ENCODE measurements at places on chromosomes 11 and 22.

- peak; percentile 18 for DNase-seq
Observed at GRCh38 chr11:32113200-32113919, 22.5 kb downstream of the RCN1 start.

GRCh38 chr11:1592628-1593027 lies 5.5 kb downstream of the KRTAP5-2 start:
- no peak for DNase-seq

DNA sequence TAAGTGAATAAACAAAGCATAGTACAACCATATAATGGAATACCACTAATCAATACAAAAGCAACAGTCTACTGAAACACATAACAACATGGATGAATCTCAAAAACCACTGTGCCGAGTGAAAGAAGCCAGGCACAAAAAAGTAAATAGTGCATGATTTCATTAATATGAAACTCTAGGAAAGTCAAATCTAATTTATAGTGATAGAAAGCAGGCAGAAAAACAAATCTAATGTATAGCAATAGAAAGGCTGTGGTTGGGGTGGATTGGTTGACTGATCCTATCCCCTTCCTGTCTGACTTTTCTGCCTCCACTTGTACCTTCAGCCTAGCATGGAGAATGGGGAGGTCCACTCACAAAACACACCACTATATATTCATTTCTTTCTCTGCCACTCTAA lies 115.4 kb downstream of the SERGEF start:
- no peak for DNase-seq

DNA sequence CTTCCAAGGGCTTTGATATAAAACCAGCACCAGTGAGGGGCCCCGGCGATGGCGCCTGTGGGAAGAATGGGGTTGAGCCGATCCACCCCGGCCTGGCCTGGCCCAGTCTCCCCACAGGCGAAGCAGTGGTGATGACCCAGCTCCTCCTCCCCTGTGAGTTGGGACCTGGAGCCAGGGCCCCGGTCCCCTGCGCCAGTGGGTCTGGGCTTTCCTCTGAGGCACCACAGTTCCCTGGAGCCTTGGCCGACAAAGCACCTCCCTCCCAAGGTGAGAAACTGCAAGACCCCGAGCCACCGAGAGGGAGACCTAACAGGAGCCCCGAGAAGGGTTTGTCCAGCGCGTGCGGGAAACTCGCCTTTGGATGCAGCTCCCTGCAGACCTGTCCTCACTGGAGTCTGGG lies 942.9 kb downstream of the BRD1 start:
- DNase-seq = no peak

GRCh38 chr22:45475851-45476514 lies 26.7 kb upstream of the FBLN1 start:
- no peak for DNase-seq
